ENCODE measurements at places on chromosomes 6 and 20.
A peak's percentile ranks its signal among the peaks of the same experiment; 100 is the strongest.

GRCh38 chr6:99478483-99478882, 36.7 kb downstream of the USP45 start:
- DNase-seq, result no peak

DNA sequence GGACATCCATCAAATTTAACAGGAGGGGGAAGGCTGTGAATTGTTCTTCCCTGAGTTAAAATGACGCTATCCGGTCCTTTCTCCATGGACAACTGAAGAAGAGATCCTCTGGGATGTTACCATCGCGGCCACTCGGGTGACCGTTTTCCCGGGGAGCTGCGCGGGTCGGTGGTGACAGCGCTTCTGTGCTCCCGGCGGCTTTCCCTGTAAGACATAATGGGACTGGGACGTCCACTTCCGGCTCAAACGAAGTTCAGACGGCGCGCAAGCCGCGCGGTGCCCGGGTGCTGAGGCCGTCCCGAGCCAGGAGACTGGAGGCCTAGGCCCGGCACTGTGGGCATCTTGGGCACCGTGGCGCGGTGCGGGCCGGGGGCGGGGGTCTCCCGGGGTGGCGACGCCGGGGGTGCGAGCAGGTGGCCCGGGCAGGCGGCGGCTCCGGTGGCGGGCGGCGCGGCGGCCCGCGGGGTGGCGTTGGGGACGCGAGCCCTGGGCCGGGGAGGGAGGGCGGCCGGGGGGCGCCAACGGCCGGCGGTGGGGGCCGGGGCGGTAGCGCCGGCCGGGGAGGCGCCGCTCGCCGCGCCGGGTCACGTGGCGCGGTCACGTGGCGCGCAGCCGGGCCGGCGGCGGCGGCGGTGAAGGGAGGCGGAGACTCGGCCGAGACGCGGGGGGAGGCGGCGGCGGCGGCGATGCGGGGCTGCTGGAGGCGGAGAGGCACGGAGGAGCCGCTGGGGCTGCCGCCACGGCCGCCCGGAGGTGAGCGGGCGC, 63.6 kb downstream of the GTF2H5 start:
- DNase-seq, result peak; percentile 82

GRCh38 chr6:157989541-157990289, 8.1 kb downstream of the SYNJ2 start:
- no peak for DNase-seq

DNA sequence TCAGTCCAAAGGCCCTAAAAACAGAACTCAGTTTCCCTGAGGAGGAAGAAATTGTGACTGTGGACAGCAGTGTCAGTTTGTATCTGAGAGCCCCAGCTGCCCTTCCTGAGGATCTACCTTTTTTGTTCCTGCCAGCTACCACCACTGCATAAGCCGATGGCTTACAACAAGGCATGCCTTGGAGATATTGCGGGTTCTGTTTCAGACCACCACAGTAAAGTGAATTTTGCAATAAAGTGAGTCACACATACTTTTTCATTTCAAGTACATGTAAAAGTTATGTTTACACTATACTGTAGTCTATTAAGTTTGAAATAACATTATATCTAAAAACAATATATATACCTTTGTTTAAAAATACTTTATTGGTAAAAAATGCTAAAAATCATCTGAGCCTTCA, 9.6 kb upstream of the CST3 start:
- no peak for DNase-seq

DNA sequence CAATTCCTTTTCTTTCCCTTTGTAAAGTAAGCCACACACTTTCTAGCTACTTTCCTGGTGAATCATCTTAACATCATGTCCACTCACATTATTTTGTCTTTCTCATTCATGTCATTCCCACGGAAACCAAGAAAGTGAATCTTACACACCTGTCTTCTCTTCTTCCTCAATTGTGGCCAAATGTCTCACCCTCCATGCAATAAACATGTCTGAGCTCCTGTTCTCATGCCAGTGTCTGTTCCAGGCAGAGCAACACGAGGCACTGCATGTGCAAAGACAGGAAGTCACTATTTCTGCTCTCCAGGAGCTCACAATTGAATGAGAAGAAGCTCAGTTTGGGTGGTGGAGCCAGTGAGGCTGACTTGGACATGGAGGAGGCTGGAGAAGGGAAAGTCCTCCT, 29.0 kb upstream of the TMEM244 start:
- DNase-seq, result peak; percentile 16

DNA sequence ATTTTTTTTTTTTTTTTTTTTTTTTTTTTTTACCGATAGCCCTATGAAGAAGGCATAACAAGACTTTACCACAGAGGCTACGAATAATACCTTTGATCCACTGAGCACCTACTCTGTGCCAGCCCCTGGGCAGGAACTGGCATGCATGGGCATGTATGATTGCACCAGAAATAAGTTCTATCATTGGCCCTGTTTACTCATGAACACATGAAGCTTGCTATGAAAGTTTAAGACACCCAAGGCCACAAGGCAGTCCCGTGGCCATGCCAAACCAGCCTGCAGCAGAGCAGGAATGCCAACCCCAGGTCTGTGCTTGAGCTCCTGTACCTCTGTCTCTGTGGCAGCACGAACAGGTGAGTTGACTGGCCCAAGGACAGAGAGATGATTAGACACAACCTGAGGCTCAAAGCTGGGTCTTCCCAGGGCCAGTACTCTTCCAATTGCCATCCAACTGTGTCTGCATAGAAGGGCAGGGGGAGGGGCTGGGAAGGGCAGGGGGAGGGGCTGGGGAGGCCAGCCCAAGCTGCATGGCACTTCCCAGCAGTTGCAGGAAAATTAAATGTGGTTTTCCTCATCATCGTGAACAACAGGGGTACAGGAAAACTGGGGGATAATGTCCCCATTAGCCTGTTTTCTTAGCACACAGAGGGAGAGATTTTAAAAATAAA, 63.5 kb downstream of the LRFN2 start:
- DNase-seq, result no peak

GRCh38 chr20:36308353-36308752, 2.2 kb downstream of the DLGAP4 start:
- no peak for DNase-seq

DNA sequence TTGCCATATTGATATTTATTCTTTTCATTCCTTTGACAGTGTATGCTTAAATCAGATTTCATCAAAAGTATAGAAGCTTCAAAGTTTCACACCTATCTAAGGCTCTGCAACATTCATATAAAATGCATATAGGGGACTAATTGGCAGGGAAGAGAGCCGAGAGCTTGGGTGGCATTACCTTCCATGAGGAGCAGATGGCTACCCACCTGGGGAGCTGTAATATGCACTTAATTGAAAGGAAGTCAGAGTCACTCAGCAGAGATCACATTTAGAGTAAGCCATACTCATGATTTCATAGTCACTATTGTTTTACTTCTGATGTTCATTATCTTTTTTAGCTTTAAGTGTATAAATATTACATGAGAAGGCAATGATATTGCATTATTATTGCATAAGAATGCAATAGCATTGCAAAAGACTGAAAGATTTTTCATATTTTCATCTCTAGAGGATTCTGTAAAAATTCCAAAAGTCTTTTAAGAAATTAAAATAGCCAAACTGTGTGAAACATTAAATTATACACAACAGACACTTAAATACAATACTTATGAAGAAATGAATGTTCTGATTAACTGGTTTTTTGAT, 1305.2 kb downstream of the EPHA7 start:
- DNase-seq, result no peak

- DNase-seq, result no peak
Measured at GRCh38 chr6:6409397-6410030, 89.1 kb upstream of the F13A1 start.

DNA sequence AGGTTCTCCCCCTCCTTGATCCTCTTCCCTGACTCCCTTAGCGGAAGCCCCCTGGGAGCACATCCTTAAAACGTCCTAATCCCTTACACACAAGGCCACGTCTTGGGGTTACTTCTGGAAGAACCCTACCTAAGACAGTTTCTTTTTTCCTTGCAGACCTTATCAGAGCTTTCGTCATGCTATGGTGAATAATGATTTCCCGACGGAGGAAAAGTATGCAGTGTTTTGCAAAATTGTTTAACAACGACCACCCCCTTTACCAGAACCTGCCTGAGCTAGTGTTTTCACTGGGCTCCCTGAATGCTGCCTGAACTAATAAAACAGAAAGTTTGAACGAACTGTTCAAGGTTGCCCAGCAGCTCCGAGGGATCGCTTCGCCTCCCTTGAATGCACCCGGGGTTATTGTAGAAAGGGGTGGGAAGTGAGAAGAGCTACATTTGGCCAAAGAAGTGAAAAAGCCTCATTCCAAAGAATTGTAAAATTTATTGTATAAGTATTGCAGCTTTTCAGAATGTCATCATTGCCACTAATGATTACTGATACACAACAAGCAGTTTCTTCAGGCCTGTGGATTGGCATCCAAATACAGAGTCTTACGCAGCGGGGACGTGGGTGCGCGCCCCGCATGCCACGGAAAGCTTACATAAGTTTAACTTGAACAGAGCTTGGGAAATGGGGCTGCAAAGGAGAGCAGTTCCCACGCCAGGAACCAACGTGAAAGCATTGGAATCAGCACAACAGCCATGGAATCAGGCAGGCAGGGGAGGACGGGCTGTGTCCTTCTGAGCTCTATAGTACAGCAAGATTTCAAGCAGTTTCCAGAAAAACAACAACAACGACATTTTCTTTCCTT, 27.9 kb upstream of the ZBP1 start:
- no peak for DNase-seq

DNA sequence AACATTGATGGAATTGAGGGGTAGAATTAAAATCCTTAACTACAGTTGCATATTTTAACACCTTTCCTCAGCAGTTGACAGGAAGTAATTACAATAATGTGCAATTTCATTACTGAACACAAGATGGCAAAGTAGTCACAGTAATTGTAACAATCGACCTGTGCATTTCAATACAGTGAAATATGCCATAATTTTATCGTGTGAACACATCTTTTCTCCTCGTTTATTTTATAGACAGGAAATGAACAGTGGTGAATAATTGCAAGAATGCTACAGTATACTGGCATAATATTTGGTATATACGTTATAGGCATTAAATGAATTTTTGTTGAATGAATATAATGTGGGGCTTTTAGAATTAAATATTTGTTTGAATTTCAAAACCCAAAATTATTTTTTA, 25.0 kb downstream of the CYB5R4 start:
- peak; percentile 91 for DNase-seq

DNA sequence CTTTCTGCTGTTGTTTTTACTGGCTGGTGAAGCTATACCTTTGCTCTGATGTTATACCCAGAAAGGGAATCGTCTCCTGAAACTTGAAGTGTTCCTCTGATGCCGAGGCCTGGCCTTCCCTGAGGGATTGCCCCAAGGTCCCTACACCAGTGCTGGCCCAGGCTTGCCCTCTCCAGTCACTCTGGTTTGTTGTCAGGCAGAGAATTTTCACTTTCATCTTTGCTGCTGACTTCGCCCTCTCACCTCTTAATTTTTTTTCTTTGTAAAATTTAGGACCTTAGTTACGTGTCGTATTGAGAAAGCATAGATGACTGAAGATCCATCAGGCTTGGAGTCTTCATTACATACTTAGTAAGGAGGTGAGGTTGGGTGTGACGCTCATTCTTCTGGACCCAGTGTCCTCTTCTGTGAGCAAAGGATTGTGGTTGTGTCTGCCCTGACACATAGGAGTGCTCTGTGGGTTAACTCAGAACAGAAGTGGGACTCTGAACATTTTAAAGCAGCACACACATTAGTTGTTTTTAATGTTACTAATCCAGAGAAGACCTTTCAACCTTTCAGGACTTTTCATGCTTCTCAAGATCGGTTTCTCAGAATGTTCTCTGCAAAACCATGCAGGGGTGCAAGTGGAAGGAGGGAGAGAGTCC, 45.4 kb downstream of the TULP4 start:
- no peak for DNase-seq

- no peak for DNase-seq
Measured at GRCh38 chr6:118630923-118631322, 20.5 kb downstream of the CEP85L start.

GRCh38 chr6:100344761-100345160, 120.0 kb downstream of the SIM1 start:
- DNase-seq, result no peak

GRCh38 chr6:104064876-104065275, 794.8 kb downstream of the HACE1 start:
- DNase-seq, result no peak

GRCh38 chr6:159828074-159828473, 28.0 kb downstream of the PNLDC1 start:
- no peak for DNase-seq

DNA sequence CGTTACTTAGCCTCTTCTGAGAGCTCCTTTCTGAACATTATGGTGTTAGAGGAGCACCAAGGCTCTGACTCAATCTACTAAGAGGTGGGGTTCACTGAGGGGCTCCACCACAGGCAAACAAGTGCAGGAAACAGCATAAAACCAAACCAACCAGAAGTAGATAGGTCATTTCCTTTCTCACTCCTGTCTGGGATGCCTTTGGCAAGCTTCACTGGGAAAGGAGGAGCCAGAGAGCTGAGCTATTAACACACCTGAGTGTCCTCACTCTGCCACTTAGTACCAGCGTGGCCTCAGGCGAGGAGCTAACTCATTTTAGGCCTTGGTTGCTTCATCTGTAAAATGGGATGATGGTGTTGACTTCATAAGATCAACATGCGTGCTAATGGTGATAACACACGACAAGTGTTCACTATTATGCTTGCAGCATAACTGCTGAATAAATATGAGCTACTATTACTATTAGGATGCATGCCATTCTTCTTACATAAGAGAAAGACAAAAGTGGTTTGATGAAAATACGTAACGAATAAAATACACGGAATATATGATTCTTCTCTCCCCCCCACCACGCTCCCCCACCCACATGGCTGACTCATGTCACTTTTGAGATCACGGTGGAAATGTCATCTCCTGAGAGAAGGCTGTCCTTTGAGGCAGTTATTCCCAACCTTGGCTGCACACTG, 185.4 kb downstream of the BCAS1 start:
- DNase-seq, result no peak

- DNase-seq, result no peak
Measured at GRCh38 chr6:35499372-35499771, 2.5 kb upstream of the TEAD3 start.

DNA sequence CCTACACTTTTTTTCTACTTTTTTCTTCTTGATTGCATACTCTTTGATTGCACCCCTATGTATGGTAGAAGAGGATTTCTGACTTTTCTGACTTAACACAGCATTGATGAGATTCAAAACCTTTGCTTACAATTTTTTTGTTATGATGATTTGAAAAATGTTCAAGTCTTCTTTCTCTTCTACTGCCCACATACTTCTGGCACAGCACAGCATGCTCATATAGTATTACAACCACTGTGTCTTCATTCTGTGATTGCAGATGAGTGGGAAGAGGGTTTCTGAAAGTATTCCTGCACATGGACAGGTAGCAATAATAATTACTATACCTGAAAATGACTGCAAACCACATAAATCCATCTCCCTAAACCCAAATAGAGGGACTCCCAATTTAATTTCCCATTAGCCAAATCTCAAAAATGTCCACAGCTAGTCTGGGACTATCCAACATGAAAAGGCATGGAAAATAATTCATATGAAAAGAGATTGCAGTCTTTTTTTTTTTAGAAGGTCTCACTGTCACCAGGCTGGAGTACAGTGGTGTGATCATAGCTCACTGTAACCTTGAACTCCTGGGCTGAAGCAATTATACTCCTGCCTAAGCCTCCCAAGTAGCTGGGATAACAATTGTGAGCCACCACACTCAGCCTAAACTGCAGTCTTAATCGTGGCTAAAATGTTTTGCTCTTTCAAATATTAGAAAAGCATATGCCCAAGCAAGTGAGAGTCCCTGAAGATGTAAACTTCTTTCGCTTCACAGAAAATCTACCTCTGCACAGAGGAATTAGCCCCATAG, 15.9 kb upstream of the TENT5A start:
- no peak for DNase-seq

- no peak for DNase-seq
Measured at GRCh38 chr6:10719964-10720264, 3.0 kb upstream of the TMEM14C start.

All from OCI-M1 (cell line).